Kidney epithelial cell (primary cell): ENCODE measurements at places on chromosomes 6 and 20.

- no peak for DNase-seq
Observed at GRCh38 chr6:85436939-85437495, 12.9 kb upstream of the NT5E start.

- DNase-seq = no peak
Observed at GRCh38 chr6:101640131-101640530, 246.6 kb downstream of the GRIK2 start.

GRCh38 chr6:156879591-156879990 is 102.4 kb downstream of the ARID1B start:
- DNase-seq = no peak

GRCh38 chr20:41551011-41551705 is 67.0 kb downstream of the CHD6 start:
- no peak for DNase-seq

DNA sequence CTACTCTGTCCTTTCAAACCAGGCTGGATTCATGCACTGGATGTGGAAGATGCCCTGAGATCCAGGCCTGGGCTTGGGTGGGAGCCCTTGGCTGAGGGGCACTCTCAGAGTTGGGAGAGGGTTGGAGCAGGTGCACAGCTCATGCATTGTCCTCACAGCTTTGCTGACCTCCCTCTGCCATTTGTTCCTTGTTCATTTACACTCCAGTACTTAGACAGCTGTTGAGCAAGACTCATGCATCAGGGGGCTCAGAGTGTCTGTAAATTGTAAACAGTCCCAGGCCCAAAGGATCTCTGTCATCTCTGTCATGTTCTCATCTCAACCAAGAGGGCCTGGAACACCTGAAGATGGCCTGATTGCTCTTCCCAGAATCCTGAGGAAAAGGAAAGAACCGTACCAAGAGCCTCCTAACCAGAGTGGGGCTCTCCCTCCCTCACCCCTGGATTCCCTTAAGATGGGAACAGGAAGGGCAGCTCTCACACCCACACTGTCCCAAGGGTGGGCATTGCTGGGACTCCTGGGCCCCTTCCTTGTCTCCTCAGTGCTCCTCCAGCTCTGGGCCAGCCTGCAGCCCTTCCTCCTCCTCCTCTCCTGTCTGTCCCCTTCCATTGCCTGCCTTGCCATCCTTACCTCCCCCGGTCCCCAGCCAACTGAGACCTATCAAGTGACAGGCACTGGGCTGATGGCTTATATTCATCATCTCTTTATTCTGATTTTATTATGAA is 132.9 kb downstream of the FOXO3 start:
- DNase-seq = no peak

DNA sequence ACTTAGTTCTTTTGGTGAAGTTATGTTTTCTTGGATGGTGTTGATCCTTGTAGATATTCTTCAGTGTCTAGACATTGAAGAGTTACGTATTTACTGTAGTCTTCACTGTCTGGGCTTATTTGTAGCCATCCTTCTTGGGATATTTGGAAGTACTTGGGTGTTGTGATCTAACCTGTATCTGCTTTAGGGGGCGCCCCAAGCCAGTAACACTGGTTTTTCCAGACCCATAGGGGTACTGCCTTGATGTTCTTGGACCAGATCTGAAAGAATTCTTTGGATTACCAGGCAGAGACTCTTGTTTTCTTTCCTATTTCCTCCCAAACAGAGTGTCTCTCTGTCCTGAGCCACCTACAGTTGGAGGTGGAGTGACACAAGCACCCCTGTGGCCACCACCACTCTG is 309.1 kb upstream of the IMPG1 start:
- no peak for DNase-seq

DNA sequence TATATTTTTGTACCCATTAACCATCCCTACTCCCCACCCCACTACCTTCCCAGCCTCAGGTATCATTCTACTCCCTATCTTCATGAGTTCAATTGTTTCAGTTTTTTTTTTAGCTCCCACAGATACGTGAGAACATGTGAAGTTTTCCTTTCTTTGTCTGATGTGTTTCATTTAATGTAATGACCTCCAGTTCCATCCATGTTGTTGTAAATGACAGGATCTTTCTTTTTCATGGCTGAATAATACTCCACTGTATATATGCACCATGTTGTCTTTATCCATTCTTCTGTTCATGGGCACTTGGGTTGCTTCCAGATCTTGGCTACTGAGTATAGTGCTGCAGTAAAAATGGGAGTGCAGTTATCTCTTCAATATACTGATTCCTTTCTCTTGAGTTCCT is 63.5 kb downstream of the MYO6 start:
- no peak for DNase-seq

- peak; percentile 74 for DNase-seq
Observed at GRCh38 chr6:159899994-159900745, 9.4 kb downstream of the MAS1 start.

- DNase-seq = no peak
Observed at GRCh38 chr6:158911746-158912480, 88.1 kb downstream of the RSPH3 start.

DNA sequence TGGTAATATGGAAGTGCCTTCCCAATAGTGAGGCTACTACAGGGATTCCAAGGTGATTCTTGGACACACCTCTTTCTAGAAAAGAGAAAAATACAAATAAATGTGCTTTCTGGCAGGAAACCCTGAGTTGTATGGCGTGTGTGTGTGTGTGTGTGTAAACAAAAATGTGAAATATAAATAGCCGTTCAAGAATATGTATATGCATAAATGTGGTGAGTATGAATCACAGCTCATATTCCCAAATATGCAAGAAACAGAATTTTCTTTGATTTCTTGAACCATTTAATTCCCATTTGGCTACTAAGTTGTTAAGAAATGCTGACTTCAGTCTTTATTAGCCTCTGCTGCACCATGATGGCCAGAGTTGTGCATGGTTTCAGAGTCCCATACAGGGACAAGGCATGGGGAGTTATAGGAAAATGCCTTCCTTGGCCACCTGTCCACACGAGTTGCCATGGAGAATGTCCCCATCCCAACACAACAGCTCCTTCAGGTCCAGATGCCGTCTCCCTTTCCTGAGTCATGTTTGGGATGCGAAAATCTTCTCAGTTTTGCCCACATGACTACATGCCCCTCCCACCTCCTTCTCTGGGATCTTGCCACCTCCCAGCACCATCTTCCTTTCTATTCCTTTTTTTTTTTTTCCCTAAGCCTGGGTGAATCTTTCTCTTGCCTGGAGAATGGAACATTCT is 312.4 kb upstream of the ECI2 start:
- DNase-seq = no peak
